ENCODE measurements at places on chromosomes 5 and 9.

DNA sequence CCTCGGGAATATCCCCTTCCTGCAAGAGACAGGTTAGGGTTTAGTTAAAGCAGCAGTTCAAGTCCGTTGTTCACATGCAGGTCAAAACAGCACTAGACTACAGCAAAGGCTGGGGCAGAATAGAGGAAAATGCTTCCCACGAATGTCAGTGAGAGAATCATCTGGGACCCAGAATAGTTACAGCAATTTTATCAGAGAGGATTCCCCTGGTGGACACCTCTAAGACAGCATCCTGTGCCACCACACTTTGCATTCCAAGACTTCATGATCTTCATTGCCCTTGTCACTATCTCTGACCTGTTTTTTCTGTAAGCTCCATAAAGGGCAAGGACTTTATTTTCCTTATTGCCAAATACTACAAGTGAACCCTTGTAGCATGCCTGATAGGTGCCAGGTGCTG, 12.9 kb downstream of the GRXCR2 start:
- no peak for DNase-seq

- no peak for DNase-seq
These were observed 1.1 kb upstream of the SYNPO start for GRCh38 chr5:150639377-150639692.

GRCh38 chr5:159759791-159760290, 156.4 kb upstream of the ADRA1B start:
- peak; percentile 77 for DNase-seq

- DNase-seq: no peak
These were observed 118.8 kb downstream of the WNK2 start for GRCh38 chr9:93302586-93303257.

- no peak for DNase-seq
These were observed 446.5 kb downstream of the EFNA5 start for GRCh38 chr5:107224272-107224671.

- peak; percentile 89 for DNase-seq
These were observed at the start of gene PALM2AKAP2 for GRCh38 chr9:109779711-109780452. Gene PALM2AKAP2, plus strand, starts transcription at chr9:109780198. Its CDS starts 291 bp downstream, at chr9:109780489.

DNA sequence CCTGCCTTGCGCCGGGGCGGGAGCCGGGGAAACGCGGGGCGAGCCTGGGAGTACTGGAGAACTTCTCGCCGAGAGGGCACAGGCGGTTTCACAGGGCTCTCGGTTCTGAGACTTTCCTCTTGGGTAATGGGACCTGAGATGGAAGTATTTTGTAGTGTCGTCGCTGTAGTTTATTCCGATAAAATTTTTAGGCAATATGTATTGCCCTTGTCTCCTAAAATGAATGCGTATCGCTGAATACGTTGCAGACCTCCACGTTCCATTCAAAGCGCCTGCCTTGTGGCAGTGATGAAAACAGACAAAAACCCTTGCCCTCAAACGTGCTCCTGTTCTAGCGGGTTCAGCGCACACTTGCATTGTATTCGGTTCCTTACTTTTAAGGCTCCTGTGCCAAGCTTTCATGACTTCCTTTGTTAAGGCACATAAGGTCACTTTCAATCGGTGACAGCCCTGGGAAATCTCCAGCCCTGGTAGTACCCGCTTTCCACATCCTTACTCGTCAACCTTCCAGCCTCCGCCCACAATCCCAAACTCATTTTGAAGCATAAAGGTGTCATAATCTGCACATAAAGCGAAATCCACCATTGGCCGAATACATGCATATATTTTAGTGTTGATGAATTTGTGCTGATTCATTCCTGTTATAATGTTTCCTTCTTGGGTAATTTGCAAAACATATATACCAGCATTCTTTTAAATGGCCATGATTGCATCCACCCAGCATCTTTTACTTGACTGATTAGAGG, 694 bp downstream of the RMI1 start:
- DNase-seq: no peak

GRCh38 chr9:18910435-18910834, 122.6 kb downstream of the SAXO1 start:
- no peak for DNase-seq

DNA sequence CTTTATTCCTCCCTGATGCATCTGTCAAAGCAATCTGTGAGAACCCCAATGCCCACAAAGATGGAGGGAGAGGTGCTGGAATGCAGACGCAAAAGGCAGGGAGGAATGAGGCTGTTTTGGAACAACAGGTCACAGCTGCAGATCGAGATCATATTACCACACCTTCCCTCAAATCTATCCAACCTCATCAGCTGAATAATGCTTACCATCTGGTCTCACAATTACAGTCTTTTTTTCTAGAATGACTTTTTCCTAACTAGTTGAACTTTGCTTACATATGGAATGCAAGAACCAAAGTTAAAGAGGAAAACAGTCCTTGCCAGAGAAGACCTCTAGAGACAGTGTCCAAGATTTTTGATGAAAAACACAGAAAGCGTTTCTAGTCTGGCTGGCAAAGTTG, 158.1 kb downstream of the LPAR1 start:
- no peak for DNase-seq
